CD4-positive, alpha-beta T cell treated with Interleukin-6 for 4 hours (primary cell): ENCODE measurements at places on chromosomes 16 and 17.

DNA sequence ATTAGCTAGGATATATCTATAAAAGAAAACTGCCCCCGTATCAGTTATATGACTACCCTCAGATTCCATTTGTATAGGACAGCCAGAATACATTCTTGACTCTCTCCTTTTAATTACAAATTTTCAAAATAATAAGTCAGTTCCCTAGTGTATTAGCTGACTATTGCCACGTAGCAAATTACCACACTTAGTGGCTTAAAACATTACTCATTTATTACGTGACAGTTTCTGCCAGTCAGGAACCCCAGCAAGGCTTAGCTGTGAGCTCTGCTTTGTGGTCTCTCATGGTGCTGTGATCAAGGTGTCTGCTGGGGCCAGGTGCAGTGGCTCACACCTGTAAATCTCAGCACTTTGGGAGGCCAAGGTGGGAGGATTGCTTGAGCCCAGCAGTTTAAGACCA, 13.9 kb upstream of the SCNN1B start:
- no peak for DNase-seq

DNA sequence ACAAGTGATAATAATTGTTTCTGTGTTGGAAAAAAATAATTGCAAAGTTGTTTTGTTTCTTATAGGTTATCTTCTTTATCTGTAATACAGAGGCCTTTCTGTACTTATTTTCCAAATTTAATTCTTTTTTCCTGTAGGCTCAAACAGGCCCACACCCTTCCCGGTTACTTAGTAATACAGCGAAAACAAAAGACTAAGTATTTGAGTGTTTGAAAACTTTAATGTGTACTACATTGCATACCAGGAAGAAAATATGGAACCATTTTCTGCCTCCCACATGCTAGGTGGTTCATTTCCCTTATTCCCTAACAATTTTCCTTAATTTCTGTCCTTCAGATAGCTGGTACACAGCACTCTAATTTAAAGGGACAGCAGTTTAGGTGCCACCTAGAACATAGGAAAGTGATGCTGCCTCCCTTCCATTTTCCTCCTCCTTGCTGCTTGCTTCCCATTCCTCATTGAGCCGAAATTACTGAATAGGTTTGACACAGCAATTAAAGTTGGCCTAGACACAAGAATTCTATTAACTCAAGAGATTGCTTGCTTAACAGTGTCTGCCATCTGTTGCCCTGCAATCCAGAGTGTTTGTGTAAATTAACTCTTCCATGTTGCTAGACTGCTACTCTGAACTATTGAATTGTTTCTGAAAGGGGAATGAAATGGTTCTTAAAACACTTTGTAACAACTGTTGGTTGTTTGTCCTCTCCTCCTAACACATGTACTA, 24.2 kb downstream of the CYB5B start:
- no peak for DNase-seq

GRCh38 chr16:489606-490005, 37.9 kb upstream of the CAPN15 start:
- no peak for DNase-seq

DNA sequence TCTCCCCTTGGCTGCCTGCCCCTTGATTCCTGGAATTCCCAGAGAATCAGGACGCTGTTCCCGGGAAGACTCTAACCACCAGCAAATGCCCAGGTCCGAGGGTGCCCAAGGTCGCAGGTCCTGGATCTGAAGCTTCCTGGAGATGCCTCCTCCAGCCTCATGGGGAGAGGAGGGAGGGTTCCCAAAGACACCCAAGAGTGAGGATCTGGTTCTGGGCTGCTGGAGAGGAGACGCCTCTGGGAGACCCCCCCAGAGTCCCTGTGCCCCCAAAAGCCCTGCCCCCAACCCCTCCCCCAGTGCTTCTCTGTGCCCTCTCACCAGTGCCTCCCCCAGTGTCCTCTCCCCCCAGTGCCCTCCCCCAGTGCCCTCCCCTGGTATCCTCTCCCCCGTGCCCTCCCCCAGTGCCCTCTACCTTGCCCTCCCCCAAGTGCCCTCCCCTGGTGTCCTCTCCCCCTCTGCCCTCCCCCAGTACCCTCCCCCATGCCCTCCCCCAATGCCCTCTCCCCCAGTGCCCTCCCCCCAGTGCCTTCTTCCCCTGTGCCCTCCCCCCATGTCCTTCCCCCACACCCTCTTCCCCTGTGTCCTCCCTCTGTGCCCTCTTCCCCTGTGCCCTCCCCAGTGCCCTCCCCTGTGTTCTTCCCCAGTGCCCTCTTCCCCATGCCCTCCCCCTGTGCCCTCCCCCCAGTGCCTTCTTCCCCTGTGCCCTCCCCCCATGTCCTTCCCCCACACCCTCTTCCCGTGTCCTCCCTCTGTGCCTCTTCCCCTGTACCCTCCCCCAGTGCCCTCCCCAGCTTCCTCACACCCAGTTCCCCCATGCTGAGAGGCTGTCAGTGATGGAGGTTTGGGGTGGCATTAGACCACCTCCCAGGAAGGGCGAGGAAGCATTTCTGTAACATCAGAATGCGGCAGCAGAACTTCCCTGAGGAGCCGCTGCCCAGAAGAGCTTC, 6.3 kb upstream of the SECTM1 start:
- DNase-seq, result no peak

GRCh38 chr17:83151442-83152226, 72.2 kb downstream of the METRNL start:
- DNase-seq, result no peak
